ENCODE measurements at places on chromosomes 12 and 14.

DNA sequence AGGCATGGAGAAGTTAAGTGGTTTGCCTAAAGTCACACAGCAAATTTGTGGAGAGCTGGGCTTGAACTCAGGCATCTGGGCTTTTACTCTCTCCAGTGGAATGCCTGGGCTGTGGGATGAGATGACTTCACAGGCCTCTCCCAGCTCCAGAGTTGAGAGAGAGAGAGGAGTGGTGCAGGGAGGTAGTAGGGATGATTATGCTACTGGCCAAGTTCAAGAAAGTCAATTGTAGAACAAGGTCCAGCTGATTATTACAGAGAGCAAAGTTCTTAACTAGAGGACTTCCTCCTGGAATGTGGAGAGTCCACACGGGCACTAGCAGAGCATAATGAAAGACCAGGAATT lies 769 bp upstream of the EMP1 start:
- DNase-seq = no peak

GRCh38 chr14:79663453-79663852 lies 547.9 kb downstream of the DIO2 start:
- DNase-seq = no peak

DNA sequence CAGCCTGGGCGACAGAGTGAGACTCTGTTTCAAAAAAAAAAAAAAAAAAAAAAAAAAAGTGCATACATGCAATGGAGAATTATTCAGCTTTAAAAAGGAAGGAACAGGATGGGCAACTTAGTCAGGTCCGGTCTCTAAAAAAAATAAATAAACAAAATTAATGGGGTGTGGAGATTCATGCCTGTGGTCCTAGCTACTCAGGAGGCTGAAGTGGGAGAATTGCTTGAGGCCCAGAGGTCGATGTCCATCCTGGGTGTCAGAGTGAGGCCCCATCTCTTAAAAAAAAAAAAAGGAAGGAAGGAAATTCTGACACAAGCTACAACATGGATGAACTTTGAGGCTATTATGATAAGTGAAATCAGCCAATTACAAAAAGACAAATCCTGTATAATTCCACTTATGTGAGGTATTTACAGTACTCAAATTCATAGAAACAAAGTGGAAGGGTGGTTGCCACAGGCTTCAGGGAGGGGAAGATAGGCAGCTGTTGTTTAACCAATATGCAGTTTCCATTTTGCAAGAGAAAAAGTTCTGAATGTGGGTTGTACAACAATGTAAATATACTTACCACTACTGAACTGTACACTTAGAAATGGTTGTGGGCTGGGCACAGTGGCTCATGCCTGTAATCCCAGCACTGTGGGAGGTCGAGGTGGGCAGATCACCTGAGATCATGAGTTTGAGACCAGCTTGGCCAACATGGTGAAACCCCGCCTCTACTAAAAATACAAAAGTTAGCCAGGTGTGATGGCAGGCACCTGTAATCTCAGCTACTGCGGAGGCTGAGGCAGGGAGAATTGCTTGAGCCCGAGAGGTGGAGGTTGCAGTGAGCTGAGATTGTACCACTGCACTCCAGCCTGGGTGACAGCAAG lies 12.3 kb upstream of the APOF start:
- no peak for DNase-seq

- no peak for DNase-seq
Observed at GRCh38 chr12:58889557-58889956, 30.7 kb downstream of the LRIG3 start.

DNA sequence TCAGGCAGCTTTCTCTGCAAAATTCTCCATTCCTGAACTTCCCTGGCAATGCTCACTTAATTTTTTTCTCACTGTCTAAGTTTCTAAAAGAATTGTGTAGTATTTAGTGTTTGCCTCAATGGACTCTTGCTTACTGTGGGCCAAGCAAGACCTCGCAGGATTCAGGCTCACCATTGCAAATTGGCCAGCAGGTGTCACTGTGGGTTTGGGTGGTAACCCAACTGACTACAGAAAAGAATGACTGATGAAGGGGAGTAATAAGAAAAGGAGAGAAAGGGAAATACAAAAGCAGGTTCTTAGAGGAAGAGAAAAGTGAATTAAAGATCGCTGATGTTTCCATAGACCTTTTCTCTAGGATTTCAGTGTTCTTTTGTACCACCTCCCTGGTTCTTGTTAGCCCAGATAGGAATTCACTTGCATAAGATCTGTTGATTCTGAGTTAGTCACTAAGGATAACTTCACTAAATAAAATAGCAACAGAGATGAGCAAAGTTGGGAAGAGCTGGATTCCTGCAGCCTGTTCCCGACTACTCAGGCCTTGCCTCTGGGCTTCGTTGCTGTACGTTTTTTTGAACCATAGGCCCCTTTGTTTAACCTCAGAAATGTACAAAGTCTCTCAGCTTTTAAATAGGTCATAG lies 386.5 kb upstream of the DDHD1 start:
- DNase-seq = no peak

DNA sequence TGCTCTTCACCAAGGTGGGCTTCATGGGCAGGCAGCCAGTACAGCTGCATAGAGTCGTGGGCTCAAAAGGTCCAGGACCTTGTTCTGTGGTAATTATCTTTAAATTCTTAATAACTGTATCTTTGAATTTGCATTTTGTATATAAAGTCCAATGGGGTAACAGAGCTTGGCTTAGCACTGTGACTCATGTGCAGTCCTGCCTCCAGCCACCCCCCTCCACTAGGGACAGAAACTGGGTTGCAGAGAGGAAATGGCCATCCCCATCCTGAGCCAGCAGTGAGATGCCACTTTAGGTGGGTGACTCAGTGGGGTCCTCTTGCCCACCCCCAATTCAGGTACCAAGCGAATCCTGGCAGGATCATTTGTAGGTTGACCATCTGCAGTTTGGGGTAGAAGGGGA lies 48.1 kb downstream of the EPS8 start:
- no peak for DNase-seq

GRCh38 chr12:127083008-127083949 lies 1183.7 kb upstream of the TMEM132C start:
- DNase-seq = no peak

DNA sequence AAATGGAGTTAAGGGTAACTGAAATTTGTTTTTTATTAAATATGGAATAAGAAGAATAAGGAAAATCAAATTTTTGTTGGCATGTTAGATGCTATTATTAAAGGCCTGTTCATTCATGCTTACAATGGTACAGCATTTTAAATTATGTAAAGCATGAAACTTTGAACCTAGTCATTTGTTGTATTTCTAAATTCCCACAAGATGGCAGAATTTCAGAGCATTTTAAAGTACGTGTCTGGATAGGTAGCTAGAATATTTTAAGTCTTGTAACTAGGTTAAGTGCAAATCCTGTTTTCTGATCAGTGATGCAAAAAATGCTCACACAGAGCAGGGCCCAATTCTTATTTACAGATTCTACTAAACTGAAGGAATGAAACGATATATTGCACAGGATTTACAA lies 585.6 kb upstream of the MIS18BP1 start:
- DNase-seq = no peak

DNA sequence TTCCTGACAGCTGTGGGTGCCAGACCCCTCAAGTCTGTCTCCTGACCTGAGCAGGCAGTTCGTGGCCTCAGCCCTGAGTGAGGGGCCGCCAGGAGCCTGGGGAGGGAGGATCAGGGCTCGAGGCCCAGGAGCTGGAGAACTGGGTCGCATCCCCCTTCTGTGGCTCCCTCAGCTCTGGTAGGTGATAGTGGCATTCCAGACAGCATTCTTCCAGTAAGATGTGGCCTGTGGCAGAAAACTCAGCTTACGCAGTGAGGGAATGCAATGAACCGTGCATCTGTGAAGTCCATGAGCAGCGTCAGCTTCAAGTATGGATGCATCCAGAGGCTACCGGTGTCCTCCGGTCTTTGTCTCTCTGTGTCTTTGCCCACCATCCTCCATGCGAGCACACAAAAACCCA lies 28.4 kb upstream of the FBRSL1 start:
- no peak for DNase-seq

DNA sequence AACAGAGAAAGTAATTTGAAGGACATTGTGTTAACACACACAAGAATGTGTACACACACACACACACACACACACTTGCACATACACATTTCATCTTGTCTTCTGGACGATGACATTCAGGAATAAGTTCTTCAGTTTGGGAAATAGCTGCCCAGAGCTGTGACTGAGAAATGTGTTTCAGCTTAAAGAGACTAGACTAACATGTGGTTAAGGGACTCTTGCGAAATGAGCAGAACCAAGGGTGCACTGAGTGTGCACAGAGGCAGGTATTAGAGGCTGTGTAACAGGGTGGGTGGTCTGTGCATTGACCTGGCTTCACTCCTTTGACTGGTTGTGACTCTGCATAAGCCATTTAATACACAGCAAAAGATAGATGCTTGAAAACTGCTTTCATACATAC lies 29.4 kb upstream of the KCNA5 start:
- no peak for DNase-seq

- no peak for DNase-seq
Observed at GRCh38 chr12:49959685-49960473, 1.8 kb upstream of the AQP5 start.

- no peak for DNase-seq
Observed at GRCh38 chr12:64889434-64890216, 65.2 kb downstream of the TBC1D30 start.

- DNase-seq = no peak
Observed at GRCh38 chr12:131088701-131089530, 135.2 kb downstream of the ADGRD1 start.

DNA sequence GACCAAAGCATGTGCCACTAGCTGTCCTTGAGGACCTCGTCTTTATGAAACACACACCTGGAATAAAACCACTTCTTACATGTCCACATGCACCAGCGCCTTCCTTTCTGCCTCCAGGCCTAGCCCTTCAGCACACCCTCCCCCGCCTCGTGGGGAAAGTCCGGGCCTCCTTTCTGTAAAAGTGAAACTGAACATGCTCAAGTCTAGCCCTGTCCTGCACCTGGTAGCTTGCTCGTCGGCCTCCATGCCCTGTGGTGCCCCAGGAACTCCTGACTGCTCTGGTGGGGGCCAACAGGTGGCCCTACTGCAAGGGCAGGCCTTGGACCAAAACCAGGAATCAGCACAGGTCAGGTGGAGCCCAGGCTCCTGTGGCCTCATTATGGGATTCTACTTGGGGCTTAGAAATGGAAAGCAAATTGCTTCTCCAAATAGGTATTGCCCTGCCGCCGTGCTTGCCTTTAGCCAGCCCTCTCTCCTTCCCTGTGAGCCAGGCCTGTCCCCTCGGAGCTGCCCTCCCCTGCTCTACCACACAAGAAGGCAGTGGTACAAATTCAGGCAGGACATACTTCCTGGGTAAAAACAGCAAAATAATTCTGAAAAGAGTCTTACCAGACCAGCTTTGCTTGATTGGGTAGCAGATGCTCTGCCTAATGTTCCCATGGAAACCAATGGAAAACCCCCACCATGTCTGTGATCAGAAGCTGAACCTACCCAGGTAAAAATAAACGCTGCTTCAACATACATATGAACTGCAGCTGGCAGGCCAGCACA lies 43.5 kb downstream of the ERH start:
- peak; percentile 8 for DNase-seq

DNA sequence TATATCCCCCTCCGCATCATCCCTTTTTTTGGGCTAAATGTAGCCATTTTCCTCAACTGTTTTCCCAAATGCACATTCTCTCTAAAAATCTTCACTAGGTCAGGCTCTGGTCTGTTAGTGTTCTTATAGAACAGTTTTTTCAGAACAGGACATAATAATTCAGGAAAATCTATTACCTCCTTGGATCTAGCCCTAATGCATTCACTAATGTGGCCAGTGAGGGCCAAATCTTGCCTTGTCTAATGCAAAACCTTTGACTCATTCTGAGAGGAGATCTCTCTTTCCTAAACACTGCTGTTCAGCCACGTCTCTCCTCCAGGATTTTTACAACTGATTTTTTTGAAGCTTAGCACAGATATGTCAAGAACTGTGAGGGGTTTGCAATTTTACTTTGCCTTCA lies 15.5 kb downstream of the C14orf132 start:
- DNase-seq = no peak

DNA sequence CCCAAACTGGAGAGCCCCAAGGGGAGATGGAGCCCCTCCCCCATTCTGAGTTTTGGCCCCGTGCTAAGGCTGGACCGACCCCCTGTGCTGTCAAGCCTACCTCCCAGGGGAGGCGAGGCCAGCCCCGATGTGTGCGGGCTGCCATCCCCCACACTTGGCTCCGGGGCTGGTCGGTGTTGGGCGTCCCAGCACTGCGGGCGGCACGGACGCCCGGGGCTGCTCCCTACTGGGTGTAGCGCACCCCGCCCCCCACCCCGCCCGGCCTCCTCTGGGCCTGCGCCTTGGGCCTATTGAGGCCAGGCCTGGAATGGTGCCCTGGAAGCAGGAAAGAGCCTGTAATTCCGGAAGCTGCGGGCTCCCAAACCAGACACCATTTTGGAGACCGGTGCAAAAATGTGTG lies 2.6 kb downstream of the DCAF4 start:
- DNase-seq = no peak

- no peak for DNase-seq
Observed at GRCh38 chr14:32606301-32606700, 277.2 kb downstream of the AKAP6 start.

DNA sequence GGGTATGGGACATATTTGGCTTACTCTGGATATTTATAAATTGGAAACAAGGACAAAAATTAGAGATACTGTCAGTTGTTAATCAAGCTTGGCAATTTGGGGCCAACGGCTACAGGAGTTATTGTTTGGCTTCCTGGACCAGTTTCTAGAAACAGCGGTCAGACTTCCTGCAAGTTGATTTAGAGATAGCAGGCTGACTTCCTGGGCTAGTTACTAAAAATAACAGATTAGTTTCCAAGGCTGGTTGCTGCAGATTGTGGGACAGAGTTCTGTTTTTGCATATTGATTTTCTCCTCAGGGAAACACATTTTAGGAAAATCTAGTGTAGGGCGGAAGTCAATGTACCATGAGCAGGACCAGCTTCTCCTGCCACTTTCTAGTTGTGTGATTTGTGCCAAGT lies 144.0 kb upstream of the TMPO start:
- DNase-seq = no peak

- DNase-seq = no peak
Observed at GRCh38 chr12:66312189-66312588, 9.9 kb downstream of the HELB start.

DNA sequence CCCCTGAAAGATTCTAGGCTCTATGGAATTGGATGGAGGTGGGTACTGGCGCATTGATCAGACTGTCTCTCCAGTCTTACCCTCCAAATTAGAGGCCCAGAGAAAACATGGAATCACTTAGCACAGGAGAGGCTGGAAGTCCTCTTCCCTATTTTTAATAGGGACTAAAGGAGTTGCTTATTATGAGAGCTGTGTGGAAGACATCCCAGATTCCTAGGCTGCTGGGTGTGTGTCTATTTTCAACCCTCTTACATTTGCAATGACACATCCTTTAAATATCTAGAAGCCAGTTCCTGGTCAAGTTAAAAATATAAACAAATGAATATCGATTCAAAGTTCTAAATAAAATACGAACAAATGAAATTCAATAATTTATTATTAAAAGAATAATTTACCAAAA lies 58.3 kb upstream of the ARID2 start:
- DNase-seq = no peak

- no peak for DNase-seq
Observed at GRCh38 chr12:56763753-56764657, 881 bp downstream of the HSD17B6 start.

GRCh38 chr12:32298917-32299316 lies 100.4 kb upstream of the FGD4 start:
- no peak for DNase-seq

Measured in stimulated activated CD8-positive, alpha-beta memory T cell treated with anti-CD3 and anti-CD28 coated beads, Interleukin-12 subunit alpha, Interleukin-12 subunit beta, amount 100 ng/mL, for 4 hours (primary cell).